ENCODE measurements at places on chromosomes 3 and 15.
A peak's percentile ranks its signal among the peaks of the same experiment; 100 is the strongest.

- DNase-seq: no peak
Measured at GRCh38 chr3:178193846-178194245, 342.4 kb upstream of the KCNMB2 start.

DNA sequence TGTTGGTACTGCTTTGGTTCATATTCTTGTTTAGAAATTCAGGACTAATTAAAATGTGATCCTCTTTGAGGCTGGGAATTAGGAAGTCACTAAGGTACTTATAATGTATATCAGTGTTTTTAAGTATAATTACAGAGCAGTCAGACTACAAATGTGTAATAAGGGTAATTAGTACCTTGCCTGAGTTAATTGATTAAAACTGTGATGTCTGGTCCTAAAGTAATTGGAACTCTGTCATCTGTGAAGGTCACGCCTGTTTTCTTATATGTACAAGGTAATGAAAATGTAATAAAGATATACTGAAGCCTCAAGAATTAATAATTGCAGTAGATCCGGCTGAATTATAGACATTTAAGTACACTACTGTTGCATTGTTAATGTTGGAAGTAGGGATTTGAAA is 32.8 kb downstream of the RIOX2 start:
- DNase-seq: no peak

DNA sequence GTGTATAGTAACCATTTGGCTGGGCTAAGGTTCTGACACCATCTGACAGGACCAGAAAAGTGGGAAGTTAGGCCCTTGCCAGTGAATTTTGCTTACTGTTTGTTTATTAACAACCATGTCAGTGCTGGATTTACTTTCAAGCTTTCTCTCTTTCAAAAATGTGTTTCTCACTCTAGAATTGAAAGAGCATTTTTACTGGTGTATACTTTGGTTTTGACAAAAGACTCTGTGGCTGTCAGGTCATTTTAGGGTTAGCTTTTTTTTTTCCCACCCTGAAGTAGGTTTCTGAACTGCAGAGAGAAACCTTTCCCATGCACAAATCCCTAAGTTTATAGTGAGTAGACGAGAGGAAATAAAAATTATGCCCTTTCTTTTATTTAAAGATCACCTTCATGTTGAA is 230.0 kb upstream of the TBC1D5 start:
- no peak for DNase-seq

- DNase-seq: no peak
Measured at GRCh38 chr15:90916461-90916860, 13.4 kb downstream of the MAN2A2 start.

- no peak for DNase-seq
Measured at GRCh38 chr3:130971208-130971607, 55.4 kb downstream of the ASTE1 start.

DNA sequence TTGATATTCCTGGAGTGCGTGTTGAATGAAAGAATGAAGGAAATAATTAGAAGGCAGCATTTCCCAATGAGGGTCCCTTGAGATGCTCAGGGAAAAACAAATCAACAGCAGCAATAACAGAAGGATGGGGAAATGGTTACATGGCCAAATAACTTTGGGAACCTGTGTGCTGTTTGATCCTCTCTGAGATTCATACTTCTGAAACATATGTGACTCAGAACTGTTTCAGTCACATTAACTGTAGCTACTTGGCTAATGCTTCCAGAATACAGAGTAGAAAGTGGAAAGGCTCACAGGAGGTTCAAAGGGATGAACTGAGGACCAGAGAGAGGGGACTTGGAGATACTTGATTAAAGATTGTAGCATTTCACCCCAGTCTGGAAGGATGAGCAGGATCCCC is 258.2 kb downstream of the SLCO3A1 start:
- DNase-seq: no peak

DNA sequence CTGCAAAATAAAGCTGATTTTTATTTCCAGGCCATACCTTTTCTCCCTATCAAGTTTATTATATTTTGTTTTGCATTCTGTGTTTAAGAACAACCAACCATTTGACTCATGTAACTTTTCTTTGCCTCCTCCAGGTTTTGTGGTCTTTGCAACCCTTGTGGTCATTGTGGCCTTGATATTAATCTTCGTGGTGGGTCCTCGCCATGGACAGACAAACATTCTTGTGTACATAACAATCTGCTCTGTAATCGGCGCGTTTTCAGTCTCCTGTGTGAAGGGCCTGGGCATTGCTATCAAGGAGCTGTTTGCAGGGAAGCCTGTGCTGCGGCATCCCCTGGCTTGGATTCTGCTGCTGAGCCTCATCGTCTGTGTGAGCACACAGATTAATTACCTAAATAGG is 27.6 kb downstream of the NIPA2 start:
- DNase-seq: no peak

DNA sequence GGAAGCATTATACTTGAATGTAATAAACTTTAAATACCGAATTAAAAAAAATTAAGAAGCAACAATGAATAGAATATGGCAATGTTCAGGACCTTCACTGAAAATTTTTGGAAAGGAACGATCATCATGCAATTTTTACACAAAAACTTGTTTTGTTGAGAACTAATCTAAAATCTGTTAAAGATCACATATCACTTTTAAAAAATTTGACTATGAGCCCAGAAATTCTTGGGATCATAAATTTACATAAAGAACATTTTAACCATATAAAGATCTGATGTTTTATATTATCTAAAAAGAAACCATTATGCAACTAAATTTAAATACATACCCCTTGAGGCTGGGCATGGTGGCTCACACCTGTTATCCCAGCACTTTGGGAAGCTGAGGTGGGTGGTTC is 76.2 kb upstream of the MELTF start:
- DNase-seq: no peak

GRCh38 chr3:36911990-36912804 is 32.7 kb downstream of the TRANK1 start:
- no peak for DNase-seq

GRCh38 chr3:34844323-34844620 is 795.1 kb upstream of the ARPP21 start:
- DNase-seq: no peak

DNA sequence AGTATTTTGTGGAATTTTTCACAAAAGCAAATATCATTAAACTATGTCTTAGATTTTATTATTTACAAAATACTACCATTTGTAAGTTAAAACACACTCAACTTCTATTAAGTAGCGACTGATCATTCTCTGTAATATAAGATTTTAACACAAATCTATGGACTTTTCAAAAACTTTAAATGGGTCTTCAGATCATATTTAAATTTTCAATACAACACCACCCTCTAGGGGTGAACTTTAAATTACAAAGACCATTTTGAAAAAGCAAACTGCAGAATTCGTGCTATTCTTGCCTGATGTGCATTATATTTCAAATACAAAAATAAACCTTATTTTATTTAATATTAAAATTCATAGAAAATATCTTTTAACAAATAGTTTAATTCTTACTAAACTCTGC is 8.2 kb upstream of the VGLL4 start:
- no peak for DNase-seq

GRCh38 chr15:69132430-69132829 is 28.0 kb upstream of the GLCE start:
- DNase-seq: no peak

GRCh38 chr3:139286241-139286640 is 57.6 kb upstream of the MRPS22 start:
- DNase-seq: no peak

- DNase-seq: no peak
Measured at GRCh38 chr15:59372352-59373211, at the start of gene MYO1E. Gene MYO1E (minus strand): TSS chr15:59372871. CDS start chr15:59372500, 371 bp downstream.

- peak; percentile 24 for DNase-seq
Measured at GRCh38 chr3:48634661-48635221, 520 bp downstream of the SLC26A6 start.

- no peak for DNase-seq
Measured at GRCh38 chr3:98732286-98733052, 30.7 kb upstream of the ST3GAL6 start.

DNA sequence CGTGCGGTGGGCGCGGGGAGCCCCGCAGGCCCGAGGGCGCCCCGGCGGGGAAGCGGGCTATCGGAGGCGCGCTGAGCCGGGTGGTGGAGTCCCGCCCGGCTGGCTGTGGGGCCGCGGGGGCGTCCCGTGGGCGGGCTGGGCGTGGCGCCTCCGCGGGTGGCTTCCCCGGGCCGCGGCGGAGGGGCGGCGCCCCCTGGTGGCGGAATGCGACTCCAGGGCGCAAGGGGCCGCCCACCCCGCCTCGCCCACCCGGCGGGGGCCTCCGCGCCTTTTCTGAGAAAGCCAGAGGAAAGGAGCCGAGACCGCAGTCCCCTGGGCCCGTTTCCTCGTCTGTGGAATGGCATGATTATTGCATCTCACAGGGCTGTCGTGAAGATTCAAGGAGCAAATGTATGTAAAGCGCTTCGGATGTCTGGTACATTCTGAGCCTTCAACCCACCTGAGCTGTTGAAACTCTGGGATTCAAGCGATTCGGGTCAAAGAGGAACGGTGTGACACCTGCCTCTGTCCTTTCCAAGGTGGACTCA is 31.9 kb upstream of the RAB6B start:
- DNase-seq: peak; percentile 60

- DNase-seq: no peak
Measured at GRCh38 chr3:147661916-147662315, 252.8 kb downstream of the ZIC1 start.

DNA sequence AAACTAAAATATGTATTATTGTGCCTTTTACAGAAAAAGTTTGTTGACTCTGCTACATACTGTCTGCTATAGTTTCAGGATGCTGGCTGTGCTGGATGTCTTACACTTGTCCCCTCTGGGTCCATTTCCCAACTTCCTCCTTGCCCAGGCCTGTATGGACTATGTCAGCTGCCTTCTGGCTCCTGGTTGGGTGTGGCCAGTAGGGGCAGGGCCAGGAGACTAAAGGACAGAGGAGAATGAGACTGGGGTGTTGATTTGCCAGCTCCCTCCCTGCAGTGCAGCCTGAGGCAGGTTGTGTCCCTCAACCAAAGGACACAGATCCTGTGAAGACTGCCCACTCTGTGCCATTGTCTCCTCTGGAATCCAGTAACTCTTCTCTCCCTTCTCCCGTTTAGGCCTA is 90.6 kb upstream of the UBE2E2 start:
- DNase-seq: no peak

DNA sequence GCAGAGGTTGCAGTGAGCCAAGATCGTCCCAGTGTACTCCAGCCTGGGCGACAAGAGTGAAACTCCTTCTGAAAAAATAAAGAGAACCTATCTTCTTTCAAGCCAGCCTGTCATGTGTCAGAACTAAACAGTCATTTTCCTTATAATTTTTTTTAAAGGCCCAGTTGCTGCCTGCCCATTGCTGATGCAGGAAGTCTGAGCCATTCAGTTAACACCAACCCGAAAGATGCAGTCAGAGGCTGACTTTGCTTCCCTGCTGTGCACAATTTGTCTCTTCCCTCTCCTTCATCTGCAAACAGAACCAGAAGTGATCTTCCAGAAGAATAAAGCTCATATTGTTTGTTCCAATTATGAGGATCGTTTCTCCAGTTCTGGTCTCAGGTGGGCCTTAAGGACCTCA is 220.6 kb downstream of the SLCO3A1 start:
- DNase-seq: no peak

DNA sequence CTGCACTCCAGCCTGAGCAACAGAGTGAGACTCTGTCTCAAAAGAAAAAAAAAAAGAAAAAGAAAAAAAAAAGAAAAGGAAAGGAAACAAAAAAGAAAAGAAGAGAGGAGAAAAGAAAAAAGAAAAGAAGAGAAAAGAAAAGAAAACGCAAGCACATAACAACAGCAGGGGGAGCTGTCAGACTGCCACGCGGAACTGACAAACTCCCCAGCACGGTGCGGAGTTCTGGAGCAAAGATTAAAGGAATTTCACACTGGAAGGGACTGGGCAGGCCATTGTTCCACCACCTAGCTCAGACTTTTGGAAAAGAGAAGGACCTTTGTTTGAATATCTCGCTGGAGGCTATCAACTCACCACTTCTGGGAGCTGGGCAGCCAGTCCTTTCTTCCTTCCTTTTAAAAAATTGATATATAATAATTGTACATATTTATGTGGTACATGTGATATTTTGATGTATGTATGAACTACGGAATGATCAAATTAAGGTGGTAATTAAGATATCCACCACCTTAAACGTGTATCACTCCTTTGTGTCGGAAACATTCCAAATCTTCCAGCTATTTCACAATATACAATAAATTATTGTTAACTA is 40.5 kb downstream of the DPPA2 start:
- no peak for DNase-seq

- no peak for DNase-seq
Measured at GRCh38 chr15:33094336-33094735, 100.2 kb downstream of the FMN1 start.

- DNase-seq: no peak
Measured at GRCh38 chr3:65617787-65618186, 420.9 kb downstream of the MAGI1 start.

DNA sequence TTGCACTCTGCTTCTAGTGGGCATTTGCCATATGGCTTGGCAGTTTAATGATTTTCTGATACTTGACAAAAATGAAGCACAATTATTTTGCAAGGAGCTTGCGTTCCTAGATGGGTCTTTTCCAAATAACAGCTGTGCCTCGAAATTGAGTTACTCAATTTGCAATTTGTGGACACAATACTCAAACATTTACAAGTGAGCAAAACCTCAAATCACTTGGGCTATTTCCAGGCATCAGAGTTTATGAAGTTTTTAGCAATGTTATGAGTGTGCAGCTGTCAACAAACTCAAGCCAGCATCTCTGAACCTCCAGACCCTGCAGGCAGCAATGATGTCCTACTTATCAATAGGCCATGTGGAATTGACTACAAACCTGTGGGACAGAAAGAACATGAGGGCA is 41.3 kb downstream of the NMNAT3 start:
- DNase-seq: no peak

GRCh38 chr3:117355566-117355965 is 646.0 kb downstream of the TUSC7 start:
- no peak for DNase-seq

DNA sequence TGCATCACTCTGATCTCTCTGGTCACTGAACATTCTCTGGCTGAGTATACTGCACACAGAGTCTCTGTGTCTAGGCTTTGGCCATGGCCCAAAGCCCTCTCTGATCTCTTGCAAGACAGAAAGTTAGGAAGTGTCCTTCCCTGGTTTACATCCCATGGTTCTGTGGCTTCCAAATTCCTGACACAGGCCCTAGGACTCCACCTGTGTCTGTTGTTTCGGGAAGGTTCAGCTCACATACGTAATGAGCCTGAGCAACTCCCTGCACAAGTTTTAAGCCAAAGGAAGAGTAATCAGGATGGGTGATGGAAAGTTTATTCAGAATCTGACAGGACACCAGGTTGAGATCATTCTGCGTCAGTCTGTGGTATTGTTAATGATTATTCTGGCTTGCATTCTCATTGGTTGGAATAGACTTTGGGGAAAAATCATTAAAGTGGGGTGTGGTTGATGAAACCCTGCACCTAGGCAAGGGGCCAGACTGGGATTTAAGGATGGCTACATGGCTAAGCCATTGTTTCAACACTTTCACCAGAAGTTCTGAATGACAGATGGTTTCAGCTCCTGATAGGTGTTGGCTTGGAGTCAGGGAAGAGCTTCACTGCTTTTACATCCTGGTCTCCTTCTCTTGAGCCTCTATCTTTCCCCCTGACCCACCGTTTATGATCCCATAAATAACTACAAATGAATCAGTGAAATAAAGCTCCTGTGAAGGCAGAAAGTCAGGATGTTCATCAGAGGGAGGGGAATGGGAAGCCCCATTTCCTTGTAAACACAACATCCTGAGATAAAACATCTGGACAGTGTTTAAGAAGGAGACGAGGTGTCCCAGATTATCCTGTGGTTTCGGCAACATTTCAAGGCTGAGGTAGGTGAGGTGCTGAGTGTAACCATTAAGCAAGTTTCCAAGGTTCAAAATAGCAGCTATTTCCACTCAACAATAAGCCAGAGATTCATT is 14.1 kb downstream of the LCMT2 start:
- DNase-seq: no peak

- DNase-seq: no peak
Measured at GRCh38 chr3:14587740-14588360, 47.7 kb upstream of the GRIP2 start.
